Aorta (tissue), 5 donors: ENCODE measurements at places on chromosomes 16 and 17. TPM values are rescaled to one million over a fixed set of nuclear protein-coding genes. Genes with fewer than 3 reads are reported as not detected.
A peak's percentile ranks its signal among the peaks of the same experiment; 100 is the strongest.

DNA sequence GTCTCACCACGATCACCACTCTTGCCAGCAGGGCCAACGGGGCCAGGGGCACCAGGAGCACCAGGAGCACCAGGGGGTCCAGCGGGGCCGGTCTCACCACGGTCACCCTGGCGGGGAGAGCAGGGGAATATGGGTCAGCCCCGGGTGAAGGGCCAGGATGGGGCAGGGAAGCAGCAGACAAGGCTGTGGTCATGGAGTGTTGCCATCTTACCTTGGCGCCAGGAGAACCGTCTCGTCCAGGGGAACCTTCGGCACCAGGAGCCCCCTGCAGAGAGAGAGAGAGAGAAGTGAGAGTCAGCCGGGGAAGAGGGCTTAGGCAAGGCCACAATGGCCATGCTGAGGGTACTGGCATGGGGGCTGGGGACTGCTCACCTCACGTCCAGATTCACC lies 12.9 kb downstream of the COL1A1 start:
- no peaks in the 10 kb centered on the region for H3K36me3 ChIP-seq
- no peak overlapping the region for H3K4me3 ChIP-seq
- DNase-seq, result no peak
- H3K27ac ChIP-seq, result peak overlapping the region; percentile 47
- no peaks in the 10 kb centered on the region for H3K4me1 ChIP-seq
- no peaks in the 10 kb centered on the region for H3K27me3 ChIP-seq

- H3K36me3 ChIP-seq, result peaks cover 4% of the 10 kb centered on the region
- H3K4me3 ChIP-seq, result no peak overlapping the region
- no peaks in the 10 kb centered on the region for H3K4me1 ChIP-seq
- no peak overlapping the region for H3K27ac ChIP-seq
These were observed 46.1 kb downstream of the CHCT1 start for GRCh38 chr17:60468371-60468770.

- H3K27me3 ChIP-seq, result no peaks in the 10 kb centered on the region
- DNase-seq, result no peak
- H3K4me1 ChIP-seq, result no peaks in the 10 kb centered on the region
- H3K27ac ChIP-seq, result no peak overlapping the region
- H3K4me3 ChIP-seq, result no peak overlapping the region
- H3K36me3 ChIP-seq, result no peaks in the 10 kb centered on the region
These were observed 33.7 kb upstream of the MFSD6L start for GRCh38 chr17:8832711-8833352.

- no peaks in the 10 kb centered on the region for H3K36me3 ChIP-seq
- H3K4me1 ChIP-seq, result no peaks in the 10 kb centered on the region
- DNase-seq, result no peak
- H3K27me3 ChIP-seq, result no peaks in the 10 kb centered on the region
- H3K4me3 ChIP-seq, result no peak overlapping the region
- no peak overlapping the region for H3K27ac ChIP-seq
These were observed 226.8 kb downstream of the ENGASE start for GRCh38 chr17:79301469-79301868.

DNA sequence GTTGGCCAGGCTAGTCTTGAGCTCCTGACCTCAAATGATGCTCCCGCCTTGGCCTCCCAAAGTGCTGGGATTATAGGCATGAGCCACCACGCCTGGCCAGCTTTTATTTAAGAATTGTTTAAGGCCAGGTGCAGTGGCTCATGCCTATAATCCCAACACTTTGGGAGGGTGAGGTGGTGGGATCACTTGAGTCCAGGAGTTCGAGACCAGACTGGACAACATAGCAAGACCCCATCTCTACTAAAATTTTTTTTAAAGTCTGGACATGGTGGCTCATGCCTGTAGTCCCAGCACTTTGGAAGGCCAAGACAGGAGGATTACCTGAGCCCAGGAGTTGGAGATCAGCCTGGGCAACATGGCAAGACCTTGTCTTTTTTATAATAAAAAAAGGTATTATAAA lies 5.2 kb downstream of the PLXDC1 start:
- H3K27me3 ChIP-seq, result no peaks in the 10 kb centered on the region
- H3K36me3 ChIP-seq, result no peaks in the 10 kb centered on the region
- no peak for DNase-seq
- H3K27ac ChIP-seq, result no peak overlapping the region

KCNH4 gene
- total RNA-seq, result 0.32 TPM

DNA sequence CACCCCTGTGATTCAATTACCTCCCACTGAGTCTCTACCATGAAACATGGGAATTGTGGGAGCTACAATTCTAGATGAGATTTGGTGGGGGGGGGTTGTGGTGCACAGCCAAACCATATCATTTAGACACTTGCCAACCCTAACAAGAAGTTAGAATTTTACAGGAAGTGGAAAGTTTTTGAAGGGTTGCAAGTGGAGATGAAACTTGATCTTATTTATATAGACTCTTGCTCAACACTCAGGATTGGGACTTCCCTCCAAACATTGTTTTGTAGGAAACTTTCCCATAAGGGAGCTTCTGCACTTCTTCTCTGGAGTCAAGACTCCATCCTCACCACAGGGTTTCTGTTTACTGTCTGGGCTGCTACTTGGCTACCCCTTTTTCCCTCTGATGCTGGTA lies 266.7 kb upstream of the CDH11 start:
- no peaks in the 10 kb centered on the region for H3K36me3 ChIP-seq
- H3K27me3 ChIP-seq, result no peaks in the 10 kb centered on the region
- no peak overlapping the region for H3K4me3 ChIP-seq
- peaks cover 5% of the 10 kb centered on the region for H3K4me1 ChIP-seq
- DNase-seq, result no peak
- H3K27ac ChIP-seq, result no peak overlapping the region

- no peak overlapping the region for H3K4me3 ChIP-seq
- DNase-seq, result no peak
- no peaks in the 10 kb centered on the region for H3K27me3 ChIP-seq
- H3K27ac ChIP-seq, result no peak overlapping the region
- no peaks in the 10 kb centered on the region for H3K36me3 ChIP-seq
These were observed 589.7 kb downstream of the CDH11 start for GRCh38 chr16:64532117-64532516.

DNA sequence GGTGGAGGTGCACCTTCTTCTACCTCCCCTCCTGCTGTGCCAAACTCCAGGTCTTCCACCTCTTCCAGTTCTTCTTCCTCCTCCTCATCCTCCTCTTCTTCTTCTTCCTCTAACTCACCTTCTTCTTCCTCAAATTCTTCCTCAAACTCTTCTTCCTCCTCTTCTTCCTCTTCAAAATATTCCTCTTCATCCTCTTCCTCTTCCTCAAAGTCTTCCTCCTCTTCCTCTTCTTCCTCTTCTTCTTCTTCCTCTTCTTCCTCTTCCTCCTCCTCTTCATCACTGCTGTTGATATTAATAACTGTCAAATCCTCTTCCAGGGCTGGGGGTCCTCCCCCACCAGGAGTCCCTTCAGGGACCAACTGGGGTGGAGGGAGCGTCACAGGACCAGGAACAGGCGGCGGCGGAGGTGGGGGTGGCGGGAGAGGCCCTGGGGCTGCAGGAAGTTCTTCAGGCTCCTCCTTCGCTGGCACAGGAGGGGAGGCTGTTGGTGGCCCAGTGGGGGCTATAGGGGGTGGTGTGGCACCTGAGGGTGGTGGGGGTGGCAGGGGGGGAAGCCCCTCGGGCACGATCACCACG lies 30.7 kb upstream of the ALOX15 start:
- H3K27ac ChIP-seq, result no peak overlapping the region
- H3K4me1 ChIP-seq, result no peaks in the 10 kb centered on the region
- H3K4me3 ChIP-seq, result no peak overlapping the region
- H3K27me3 ChIP-seq, result no peaks in the 10 kb centered on the region

MYH2 gene
- not detected for total RNA-seq

TNFSF12 gene
- total RNA-seq, result 61.4 TPM

DNA sequence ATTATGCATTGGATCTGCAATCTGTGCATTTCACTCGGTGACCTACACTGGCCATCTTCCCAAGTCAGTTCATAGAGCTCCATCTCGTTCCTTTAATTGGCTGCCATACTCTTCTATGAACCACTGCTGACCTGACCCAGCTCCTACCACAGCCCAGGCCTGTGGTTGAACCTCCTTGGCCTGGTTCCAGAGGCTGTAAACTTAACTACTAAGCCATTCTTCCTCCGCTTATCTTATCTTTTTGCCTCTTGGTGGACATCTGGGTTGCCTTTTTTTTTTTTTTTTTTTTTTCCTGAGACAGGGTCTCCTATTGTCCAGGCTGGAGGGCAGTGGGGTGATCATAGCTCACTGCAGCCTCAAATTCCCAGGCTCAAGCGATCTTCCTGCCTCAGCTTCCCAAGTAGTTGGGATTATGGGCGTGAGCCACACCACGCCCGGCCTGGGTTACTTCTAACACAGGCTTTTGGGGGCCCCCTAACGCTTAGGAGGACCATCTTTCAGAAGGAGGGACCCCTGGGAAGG lies 18.3 kb downstream of the COQ7 start:
- H3K4me3 ChIP-seq, result no peak overlapping the region
- no peaks in the 10 kb centered on the region for H3K36me3 ChIP-seq
- no peaks in the 10 kb centered on the region for H3K27me3 ChIP-seq
- DNase-seq, result no peak
- H3K27ac ChIP-seq, result no peak overlapping the region

TP53TG3B gene
- not detected for total RNA-seq

DNA sequence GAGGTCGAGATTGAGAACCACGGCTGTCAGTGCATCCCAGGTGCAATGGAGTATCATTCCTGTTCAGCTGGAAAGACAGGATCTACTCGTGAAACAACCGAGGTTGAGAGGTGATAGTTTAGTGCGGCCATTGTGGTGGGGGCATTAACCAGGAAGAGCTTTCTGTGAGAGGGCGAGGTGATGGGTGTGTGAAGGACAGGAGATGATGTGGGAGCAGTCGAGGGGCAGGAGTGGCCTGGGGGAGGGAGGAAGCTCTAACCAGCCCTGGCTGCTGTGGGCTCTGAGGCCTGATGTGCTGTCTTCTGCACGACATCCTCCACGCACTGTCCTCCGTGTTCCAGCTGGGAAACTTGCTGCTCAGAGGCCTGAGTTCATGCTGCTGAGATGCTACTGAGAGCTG lies 22.0 kb downstream of the GOSR2 start:
- no peak overlapping the region for H3K27ac ChIP-seq
- H3K27me3 ChIP-seq, result no peaks in the 10 kb centered on the region
- H3K4me3 ChIP-seq, result no peak overlapping the region
- no peak for DNase-seq

COQ9 gene
- 22.0 TPM for total RNA-seq

- H3K4me3 ChIP-seq, result no peak overlapping the region
- H3K4me1 ChIP-seq, result no peaks in the 10 kb centered on the region
- H3K27ac ChIP-seq, result no peak overlapping the region
- H3K27me3 ChIP-seq, result no peaks in the 10 kb centered on the region
These were observed 222.9 kb downstream of the CDH8 start for GRCh38 chr16:61813339-61813738.

DNA sequence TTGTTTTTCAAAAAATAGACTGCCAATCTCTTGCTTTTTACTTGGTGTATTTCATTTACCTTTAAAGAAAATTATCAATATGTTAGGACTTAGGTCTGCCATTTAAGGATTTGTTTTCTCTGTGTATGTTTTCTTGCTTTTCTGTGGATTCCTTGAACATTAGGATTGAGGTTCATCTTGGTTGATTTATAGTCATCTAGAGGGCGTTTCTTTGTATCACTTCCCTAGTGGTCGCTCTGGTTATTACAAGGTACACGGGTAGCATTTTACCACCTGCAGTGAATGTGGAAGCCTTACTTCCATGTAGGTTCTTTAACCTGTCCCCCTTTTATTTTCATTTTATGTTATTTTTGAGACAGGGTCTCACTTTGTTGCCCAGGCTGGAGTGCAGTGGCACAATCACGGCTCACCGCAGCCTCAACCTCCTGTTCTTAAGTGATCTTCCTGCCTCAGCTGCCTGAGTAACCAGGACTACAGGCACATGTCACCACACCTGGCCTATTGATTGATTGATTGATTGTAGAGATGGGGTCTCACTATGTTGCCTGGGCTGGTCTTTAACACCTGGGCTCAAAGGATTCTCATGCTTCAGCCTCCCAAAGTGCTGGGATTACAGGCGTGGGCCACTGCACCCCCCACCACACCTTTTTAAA lies 35.2 kb upstream of the CBX4 start:
- no peak overlapping the region for H3K27ac ChIP-seq
- no peaks in the 10 kb centered on the region for H3K27me3 ChIP-seq
- no peaks in the 10 kb centered on the region for H3K36me3 ChIP-seq

CCDC92B gene
- 0.18 TPM for total RNA-seq

DNA sequence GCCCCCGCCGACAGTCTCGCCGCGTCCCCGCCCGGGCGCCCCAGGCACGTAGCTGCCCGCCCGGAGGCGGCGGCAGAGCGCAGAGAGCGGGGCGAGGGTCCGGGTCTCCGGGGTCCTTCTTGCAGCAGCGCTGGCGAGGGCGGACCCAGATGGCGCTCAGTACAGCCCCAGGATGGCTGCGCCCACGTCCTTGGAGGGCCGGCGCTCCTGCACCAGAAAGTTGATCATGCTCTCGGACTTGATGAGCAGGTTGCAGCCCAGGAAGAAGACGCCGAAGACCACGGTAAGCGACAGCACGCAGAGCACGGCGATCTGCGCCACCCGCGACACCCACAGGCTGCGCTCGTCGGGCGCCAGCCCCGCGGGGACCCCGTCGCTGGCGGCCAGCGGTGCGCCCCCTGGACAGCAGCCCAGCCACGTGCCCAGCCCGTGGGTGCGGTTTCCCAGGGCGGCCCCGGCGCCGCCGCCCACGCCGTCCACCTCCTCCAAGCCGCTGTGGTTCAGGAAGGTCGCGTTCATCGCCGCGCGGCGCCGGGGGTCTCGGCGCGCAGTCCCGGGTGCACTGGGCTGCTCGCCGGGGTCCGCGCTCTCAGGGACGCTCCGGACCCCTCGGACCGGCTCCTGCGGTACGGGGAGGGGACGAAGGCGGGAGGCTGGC lies 435 bp downstream of the RPRML start:
- no peaks in the 10 kb centered on the region for H3K4me1 ChIP-seq
- H3K27me3 ChIP-seq, result no peaks in the 10 kb centered on the region
- no peak for DNase-seq
- no peaks in the 10 kb centered on the region for H3K36me3 ChIP-seq
- peak overlapping the region; percentile 48 for H3K4me3 ChIP-seq

DNA sequence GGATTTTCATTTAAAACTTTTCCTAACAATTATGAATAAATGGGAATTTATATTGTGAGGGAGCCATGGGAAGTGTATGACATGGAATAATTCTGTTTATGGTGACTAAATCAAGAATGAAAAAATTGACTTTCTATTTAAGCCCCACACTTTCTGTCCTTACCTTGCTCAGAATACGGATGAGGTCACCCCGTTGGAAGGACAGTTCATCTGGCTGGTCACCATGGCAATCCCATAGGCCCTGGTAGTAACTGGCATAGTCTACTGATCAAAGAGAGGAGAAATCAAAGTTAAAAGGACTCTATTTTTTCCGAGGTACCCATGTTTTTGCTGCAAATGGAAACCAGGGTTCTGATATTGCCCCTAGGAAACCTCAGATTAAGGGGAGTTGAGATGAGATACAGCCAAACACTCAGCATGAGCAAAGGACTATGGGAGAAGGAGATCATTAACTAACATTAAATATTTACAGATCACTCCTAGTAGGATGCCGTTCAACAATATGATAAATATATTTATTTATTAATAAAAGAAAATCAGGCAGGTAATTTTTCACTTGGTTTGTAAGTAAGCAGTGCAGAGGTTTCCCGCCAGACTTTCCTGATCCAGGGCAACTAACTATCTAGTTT lies 54.9 kb downstream of the SNX11 start:
- no peak for DNase-seq
- H3K36me3 ChIP-seq, result no peaks in the 10 kb centered on the region
- no peak overlapping the region for H3K27ac ChIP-seq
- H3K4me3 ChIP-seq, result no peak overlapping the region
- H3K27me3 ChIP-seq, result no peaks in the 10 kb centered on the region

- H3K36me3 ChIP-seq, result no peaks in the 10 kb centered on the region
- no peaks in the 10 kb centered on the region for H3K27me3 ChIP-seq
- H3K4me3 ChIP-seq, result no peak overlapping the region
- no peak for DNase-seq
These were observed 155.4 kb downstream of the CLEC16A start for GRCh38 chr16:11099672-11100205.

KRT32 gene
- total RNA-seq, result not detected

SLFN14 gene
- total RNA-seq, result not detected

- peaks cover 5% of the 10 kb centered on the region for H3K36me3 ChIP-seq
- DNase-seq, result no peak
These were observed 2.7 kb downstream of the NUFIP2 start for GRCh38 chr17:29291163-29291752.
